Smooth muscle cell of the pulmonary artery (primary cell): ENCODE measurements at places on chromosomes 7 and 10. TPM values are rescaled to one million over a fixed set of nuclear protein-coding genes. Genes with fewer than 3 reads are reported as not detected.

Gene ANXA8
- total RNA-seq = 0.07 TPM in 1 of 2 replicates, not detected in the other

Gene HSPA14
- total RNA-seq = 7.2 and 8.3 TPM in 2 replicates

Gene RPEL1
- 0.07 TPM in 1 of 2 replicates, not detected in the other for total RNA-seq

Gene WASL
- total RNA-seq = 15.6 and 19.6 TPM in 2 replicates

Gene TOMM7
- 117 and 212 TPM in 2 replicates for total RNA-seq

Gene GRB10
- 57.1 and 63.6 TPM in 2 replicates for total RNA-seq

Gene CCZ1
- total RNA-seq = 35.2 and 43.1 TPM in 2 replicates

Gene DNAH11
- 0.92 and 2.5 TPM in 2 replicates for total RNA-seq

Gene SUN1
- total RNA-seq = 291 and 366 TPM in 2 replicates

Gene AQP1
- 71.5 and 335 TPM in 2 replicates for total RNA-seq

Gene SPDYE11
- not detected in 2 replicates for total RNA-seq

Gene FEZF1
- total RNA-seq = not detected in 2 replicates

Gene GSTO2
- total RNA-seq = 1.8 and 4.6 TPM in 2 replicates

Gene FAM241B
- 0.26 and 0.39 TPM in 2 replicates for total RNA-seq

Gene FAM180A
- total RNA-seq = 51.3 and 119 TPM in 2 replicates

Gene RET
- 0.23 and 1.0 TPM in 2 replicates for total RNA-seq

Gene SEMA4G
- 2.2 and 3.0 TPM in 2 replicates for total RNA-seq

Gene FAM170B
- not detected in 2 replicates for total RNA-seq

Gene LIPK
- total RNA-seq = not detected in 2 replicates

Gene BTBD16
- 0.13 TPM in 1 of 2 replicates, not detected in the other for total RNA-seq

Gene SIRT1
- 11.6 and 15.2 TPM in 2 replicates for total RNA-seq

Gene GFRA1
- 0.39 and 0.43 TPM in 2 replicates for total RNA-seq

Gene ECD
- 19.8 and 21.4 TPM in 2 replicates for total RNA-seq

Gene SPDYE16
- total RNA-seq = not detected in 2 replicates

Gene CABCOCO1
- 0.26 and 0.36 TPM in 2 replicates for total RNA-seq
